DMS153 (cell line): ENCODE measurements at places on chromosomes 16 and 17.

- DNase-seq: no peak
Measured at GRCh38 chr17:31494259-31495021, 103.0 kb downstream of the RAB11FIP4 start.

DNA sequence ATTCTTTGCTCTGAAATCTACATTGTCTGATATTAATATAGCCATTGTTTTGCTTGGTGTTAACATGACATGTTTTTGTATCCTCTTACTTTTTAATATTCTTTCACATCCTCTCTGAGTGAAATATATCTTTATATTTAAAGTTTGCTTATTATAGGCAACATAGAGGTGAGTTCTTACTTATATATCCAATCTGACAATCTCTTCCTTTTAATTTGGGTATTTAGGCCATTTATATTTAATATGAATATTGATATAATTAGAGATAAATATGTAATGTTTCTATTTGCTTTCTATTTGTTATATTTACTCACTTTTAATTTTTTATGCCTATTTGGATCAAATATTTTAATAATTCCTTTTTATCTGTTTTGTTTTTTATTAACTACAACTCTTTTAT lies 554.1 kb upstream of the SALL1 start:
- DNase-seq: no peak

- DNase-seq: no peak
Measured at GRCh38 chr17:79243603-79243990, 169.0 kb downstream of the ENGASE start.

DNA sequence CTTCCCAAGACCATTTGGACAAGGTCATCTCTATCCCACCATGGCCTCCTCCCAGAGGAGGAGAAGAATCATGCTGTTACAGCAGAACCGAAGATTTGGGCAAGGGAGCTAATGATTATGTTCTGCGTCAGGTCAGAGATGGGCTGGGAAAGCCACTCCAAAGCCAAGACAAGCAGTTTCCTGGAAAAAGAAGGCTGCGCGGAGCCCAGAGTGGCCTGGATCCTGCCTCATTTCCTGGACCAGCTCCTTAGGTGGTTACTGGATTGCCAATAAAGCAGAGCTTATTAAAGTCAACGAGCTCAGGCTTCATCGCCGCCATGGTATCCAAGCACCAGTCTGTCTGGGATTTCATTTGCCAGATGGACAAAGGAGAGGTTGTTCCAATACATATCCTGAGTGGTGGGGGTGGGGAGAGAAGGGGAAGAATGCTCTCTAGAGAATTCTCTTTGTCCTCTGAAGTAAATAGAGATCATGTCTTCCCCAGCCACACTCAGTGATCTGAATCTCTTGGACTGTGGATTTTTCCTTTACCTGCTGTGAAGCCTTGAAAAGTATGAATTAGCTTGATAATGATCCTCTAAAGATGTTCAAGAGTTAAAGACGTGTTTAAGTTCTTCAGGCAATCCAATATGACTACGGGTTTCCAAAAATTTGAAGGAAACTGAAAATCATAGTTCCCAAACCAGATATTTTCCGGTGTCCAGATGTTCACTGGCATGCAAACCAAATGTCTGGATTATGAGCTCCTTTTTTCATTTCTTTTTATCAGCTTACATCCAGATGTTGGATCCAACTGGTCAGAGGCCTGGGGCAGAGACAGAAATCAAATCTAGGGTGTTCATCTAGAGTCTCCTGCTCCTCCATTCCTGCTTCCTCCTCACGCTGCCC lies 17.7 kb downstream of the PRAC1 start:
- DNase-seq: peak; percentile 60

DNA sequence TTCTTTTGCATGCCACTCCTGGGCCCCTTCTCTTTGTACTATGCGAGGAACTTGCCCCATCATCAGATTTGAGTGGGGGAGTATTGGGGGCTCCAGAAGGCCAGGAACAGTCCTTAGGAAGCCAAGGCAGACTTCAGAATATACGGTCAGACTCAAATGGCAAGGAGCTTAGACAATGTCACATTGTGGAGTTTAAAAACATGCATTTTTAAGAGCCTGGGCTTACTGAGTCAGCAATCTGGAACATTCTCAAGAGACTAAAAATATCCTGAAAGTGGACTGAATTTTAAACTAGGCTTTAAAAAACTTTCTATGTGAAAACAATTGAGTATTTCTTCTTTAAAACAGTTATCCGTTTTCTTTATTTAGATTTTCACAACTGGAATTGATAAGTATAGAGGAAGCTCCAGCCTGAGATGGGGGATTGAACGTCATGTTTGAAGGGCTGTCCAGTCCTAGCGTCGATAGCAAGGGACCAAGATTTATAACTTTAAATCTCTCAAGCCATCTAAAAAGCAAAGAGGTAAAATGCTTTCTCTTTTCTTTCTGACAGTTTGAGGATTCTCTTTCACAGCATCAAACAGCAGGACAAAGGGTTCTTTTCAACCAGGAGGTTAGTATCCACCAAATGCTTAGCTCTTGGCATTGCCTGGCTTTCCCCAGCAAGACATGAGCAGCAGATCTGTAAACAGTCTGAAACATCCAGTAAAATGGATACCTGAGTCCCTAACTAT lies 45.8 kb upstream of the CDRT4 start:
- DNase-seq: no peak

GRCh38 chr17:46108120-46108519 lies 85.1 kb downstream of the KANSL1 start:
- DNase-seq: no peak

GRCh38 chr16:2663553-2664546 lies 18.5 kb upstream of the KCTD5 start:
- no peak for DNase-seq

GRCh38 chr17:58317421-58318064 lies 11.1 kb downstream of the TSPOAP1 start:
- peak; percentile 32 for DNase-seq

GRCh38 chr16:983044-984030 lies 1.8 kb downstream of the SOX8 start:
- no peak for DNase-seq

DNA sequence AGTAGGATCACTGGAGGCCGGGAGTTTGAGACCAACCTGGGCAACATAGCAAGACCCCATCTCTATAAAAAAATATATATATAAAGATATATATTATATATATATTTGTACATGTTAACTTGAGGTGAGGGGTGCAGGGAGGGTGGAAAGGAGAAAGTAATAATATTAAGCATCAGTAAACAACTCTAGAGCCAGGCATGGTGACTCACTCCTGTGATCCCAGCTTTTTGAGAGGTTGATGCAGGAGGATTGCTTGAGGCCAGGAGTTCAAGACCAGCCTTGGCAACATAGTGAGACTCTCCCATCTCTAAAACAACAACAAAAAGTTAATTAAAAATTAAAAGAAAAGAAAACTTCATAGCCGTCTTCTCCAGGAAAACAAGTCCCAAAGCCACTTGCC lies 61.7 kb upstream of the SMURF2 start:
- DNase-seq: no peak

GRCh38 chr17:4837471-4838308 lies 4.5 kb downstream of the MINK1 start:
- no peak for DNase-seq

DNA sequence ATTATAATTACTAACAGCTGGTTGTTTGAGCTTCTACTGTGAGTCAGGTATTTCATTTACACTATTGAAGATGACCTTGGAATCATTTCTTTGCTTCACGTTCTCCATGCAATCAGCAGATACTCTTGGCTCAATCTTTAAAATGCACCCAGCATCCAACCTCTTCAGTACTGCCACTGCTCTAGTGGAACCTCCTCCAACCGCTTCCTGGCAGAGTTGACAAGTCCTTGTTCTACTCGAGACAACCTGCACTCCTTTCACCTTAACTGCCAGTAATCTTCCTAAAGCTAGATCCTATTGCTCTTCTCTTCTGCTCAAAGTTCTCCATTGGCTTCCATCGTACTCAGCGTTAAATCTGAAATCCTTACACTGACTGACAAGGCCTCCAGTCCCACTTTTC lies 86.5 kb downstream of the SYCE1L start:
- no peak for DNase-seq

- DNase-seq: no peak
Measured at GRCh38 chr17:71846561-71847110, 274.2 kb upstream of the SOX9 start.

- DNase-seq: no peak
Measured at GRCh38 chr16:58128711-58129096, 477 bp downstream of the CFAP20 start.

DNA sequence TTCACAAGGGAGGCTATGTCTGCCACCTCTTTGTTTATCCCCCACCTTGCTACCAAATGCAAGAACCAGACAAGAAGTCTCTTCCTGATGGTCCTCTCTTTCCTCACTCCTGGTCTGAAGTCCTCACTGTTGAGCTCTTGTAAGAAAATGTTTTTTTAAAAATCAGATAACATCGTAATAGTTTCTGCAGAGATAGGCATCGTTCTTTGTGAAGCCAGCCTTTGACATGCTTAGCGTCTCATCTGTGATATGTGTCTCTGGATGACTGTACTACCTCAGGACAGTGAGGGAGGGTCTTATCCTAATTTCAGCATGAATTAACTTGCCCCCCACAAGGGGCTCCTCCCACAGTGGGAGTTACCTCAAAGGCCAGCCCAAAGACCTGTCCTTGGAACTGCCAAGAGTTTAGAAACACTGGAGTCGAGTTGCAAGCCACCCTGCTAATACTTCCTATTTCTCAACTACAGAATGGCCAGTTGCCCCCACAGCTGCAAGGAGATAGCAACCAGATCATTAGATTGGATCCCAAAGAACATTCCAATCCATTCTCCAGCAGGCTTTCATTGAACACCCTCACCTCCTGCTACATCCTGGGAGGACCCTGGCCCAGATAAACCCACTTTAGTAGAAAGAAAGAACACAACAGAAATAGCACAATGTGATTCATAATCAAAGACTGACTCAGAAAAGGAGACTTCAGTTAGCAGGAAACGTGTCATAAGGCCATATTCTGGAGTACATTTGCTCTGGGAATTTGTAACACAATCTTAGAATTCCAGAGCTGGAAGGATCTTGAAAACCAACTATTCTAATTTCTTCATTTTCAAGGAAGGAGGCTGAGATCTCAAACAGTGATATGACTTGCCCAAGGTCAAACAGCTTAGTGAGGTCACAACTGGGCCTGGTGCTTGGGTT lies 151.0 kb downstream of the IRX3 start:
- DNase-seq: no peak

DNA sequence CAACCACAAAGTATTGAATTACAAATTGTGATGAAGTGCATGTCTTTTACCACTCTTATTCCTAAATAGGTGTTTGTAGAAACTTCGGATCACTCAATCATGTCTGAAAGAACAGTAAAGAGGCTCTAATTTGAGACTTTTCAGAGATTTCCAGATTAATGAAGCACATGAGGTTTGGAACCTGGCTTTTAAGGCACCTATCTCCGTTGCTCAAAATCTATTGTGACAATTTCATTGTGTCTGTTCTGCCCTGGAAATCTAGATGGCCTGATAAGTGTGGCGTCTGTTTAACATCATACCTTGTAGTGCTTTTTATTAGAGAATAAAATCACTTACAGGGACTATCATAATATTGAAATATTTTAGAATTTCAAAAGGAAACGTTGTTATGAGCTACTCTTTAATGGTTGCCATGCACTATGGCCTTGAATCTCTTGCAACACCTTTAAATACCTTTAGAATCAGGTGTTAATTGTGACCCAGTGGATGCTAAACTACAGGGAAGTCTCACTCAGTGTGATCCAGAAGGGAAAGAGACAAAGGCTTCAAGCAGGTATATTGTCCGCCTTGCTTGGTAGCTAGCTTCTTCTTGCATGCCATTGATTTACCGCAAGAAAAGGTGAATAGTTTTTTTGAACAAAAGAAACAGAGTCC lies 210.3 kb downstream of the CNTNAP4 start:
- no peak for DNase-seq

DNA sequence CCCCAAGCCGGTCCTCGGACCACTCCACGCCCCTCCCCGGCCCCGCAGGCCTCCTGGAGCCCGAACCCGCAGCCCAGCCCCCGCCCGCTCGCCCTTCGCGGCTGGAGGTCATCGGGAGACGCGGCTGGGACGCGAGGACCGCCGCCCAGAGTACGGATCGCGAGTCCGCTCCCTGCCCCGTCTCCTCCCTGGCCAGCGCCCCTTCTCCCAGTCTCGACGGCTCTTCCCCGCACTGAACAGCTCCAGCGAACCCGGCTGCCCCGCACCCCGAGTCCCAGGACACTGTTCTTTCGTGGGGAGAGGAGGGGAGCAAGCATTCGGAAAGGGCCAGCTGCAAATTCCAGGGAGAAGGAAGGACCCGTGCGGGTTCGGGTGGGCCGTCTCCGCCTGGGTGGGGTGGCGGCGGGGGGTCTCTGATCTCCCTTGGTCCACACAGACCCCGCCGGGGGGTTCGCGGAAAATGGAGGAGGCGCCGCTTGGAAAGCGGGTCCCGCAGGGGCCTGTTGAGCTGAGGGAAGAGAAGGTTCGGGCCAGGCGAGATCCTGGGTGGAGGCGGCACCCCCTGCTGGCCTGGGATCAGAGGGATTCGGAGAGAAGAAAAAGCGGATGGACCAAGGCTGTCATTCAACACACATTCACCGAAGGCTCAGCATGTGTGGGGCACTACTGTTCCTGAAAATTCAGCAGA lies 632 bp upstream of the RTN4RL1 start:
- DNase-seq: no peak

DNA sequence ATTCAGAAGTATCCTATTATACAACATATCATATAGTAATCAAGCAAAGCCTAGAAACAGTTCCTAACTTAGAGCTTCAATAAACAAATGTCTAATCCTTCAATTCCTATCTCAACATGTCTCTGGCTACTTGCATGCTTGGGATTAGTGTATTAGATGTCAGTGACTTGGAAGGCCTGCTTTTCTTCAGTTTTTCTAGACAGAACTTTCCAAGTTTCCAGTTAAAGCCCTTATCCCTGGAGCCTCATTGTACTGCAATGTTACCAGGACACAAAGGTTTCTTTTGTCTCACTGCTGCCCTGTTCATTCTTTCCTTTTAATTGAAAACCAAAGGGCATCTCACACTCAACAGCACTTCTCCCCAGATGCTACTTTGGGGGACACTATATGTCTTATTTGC lies 16.5 kb downstream of the PSME3IP1 start:
- no peak for DNase-seq

DNA sequence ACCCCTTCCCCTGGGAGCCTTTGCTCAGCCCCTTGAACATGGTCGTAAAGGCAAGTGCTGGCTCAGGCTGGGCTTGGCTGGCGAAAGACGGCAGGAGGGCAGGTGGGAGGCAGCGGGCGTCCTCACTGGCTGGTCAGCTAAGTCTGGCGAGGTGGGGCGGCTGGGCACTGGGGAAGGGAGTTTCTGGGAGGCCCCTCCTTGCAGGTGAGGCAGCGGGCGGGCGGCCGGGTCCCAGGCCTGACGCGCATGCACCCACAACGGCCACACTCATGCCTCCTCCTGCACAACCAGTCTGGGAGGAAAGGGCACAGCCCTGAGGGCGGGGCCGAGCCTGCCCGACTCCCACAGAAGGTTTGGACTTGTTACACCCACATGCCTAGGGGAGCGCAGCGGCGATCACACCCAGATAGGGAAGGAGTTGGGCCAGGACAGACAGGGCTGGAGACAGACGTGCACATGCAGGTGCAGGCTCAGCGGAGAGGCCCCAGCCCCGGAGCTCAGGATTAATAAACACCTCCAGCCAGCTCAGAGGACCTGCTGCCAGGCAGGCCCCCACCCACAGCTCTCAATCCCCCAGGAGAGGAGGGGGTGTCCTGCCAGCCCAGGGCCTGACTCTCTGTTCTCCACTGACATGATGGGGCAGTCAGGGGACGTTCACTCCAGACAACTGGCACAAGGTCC lies at the start of gene EVPL:
Gene EVPL, minus strand, starts transcription at position 148 of the 681 bp plus-strand sequence. Its CDS starts 108 bp downstream, at position 40.
- no peak for DNase-seq

GRCh38 chr17:58364270-58364942 lies 12.4 kb upstream of the SUPT4H1 start:
- DNase-seq: no peak
